ENCODE measurements at places on chromosomes 7 and 10.

DNA sequence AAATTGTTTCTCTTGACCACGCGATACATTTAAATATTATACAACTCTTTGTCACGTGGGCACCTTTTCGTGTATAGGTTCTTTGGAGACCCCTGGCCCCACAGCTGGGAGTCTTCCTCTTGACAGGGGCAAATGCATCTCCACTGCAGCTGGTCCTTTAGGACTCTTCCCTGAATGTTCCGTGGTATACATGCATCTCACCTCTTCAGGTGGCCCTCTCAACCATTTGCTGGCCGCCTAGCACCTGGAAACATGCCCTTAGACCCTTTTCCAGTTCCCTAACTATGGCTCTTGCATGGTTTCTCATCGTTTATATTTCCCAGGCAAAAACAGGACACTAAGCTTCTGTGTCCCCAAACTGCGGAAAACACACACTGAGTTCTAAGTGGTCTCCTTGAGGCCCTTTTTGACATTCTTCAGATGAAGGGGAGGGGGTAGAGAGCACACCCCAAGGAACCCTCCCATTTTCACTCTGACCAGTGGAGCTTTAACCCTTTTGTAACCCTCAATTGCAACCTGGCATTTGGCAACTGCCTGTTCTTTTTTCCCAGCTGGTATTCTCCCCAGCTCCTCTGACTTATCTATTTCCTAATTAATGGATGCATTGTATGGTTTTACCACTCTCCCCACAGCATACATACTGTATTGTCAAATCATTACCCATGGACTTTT is 20.6 kb downstream of the HNRNPA2B1 start:
- no peak for DNase-seq

- DNase-seq: no peak
These were observed 34.5 kb upstream of the AQP1 start for GRCh38 chr7:30877015-30877769.

- DNase-seq: no peak
These were observed 88.9 kb upstream of the LRRC4 start for GRCh38 chr7:128120116-128120515.

DNA sequence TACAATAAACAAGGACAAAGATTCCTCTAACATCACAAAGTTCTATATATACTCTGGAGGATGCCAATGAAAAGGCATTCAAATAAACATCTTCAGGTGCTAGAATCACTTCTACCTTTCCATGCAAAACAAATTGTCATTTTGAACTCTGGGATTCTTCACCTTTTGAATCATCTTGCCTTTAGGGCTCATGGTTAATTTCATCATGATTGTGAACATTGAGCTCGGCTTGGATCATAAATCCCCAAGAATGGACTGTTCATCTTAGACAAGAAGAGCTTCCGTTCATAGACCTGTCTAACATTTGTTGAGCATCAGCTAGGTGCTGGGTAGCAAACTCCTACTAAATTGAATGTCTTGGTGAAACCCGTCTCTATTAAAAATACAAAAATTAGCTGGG is 212.2 kb downstream of the TNS3 start:
- DNase-seq: no peak

- DNase-seq: no peak
These were observed 151.8 kb upstream of the STK17A start for GRCh38 chr7:43431020-43431595.

GRCh38 chr7:1696671-1697498 is 26.8 kb downstream of the ELFN1 start:
- DNase-seq: no peak

DNA sequence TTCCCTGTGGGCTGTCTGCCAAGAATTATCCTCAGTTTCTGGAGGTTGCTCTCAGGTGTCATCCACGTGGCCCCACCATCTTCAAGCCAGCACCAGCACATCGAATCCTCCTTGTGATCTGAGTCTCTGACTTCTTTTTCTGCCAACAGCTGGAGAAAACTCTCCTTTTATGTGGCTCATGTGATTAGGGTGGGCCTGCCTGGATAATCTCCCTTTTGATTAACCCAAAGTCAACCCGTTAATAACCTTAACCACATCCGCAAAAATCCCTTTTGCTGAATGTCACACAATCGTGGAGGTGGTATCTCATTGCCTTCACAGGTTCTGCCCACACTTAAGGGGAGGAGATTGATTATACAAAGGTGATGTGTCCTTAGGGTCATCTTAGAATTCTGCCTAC is 73.8 kb downstream of the LRGUK start:
- no peak for DNase-seq

GRCh38 chr10:35335133-35336083 is 901 bp upstream of the CCNY start:
- no peak for DNase-seq

- no peak for DNase-seq
These were observed 26.7 kb upstream of the MRLN start for GRCh38 chr10:59779756-59780533.

GRCh38 chr7:141280100-141280499 is 206.2 kb downstream of the TMEM178B start:
- no peak for DNase-seq

GRCh38 chr7:38232502-38233366 is 40.7 kb downstream of the TARP start:
- DNase-seq: peak; percentile 94

- DNase-seq: no peak
These were observed 3.8 kb downstream of the PRAP1 start for GRCh38 chr10:133350950-133351329.

- DNase-seq: no peak
These were observed 15.9 kb downstream of the VPS41 start for GRCh38 chr7:38893061-38893460.

DNA sequence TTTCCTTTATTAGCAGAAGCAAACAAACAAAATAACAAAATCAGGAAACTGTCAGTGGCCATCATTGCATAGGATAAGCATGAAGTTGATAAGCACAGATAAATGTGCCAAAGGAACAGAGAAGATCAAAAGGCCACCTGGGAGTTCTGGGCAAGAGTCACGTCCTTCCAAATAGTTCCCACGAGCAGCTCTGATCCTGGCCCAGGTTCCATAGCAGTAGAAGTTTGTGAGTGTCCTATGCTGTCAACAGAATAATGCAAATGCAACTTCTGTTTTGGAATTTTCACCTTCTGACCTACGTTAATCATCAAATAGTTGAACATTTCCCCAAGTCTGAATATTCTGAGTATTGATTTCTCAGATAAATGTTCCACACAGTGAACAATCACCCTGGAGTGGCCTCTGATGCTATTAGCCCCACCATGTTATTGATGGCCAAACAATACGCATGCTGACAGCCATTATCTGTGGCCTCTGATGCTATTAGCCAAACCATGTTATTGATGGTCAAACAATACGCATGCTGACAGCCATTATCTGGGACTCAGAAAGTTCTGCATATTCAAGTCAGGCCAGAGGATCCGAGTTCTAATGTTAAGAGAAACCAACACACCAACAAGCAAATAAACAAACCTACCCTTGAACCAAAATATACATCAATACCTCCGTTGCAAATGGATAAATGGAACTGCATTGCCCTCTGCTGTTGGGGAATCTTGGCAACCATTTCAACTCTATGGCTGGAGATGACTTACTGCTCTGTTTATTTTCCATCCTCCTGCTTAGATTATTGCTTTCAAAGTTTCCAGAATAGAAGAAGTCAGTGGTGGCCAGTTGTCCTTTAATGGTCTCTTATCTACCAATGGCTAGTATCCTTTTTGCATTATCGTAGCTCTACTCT is 63.3 kb downstream of the MRC1 start:
- no peak for DNase-seq

- no peak for DNase-seq
These were observed 35.3 kb downstream of the CHST3 start for GRCh38 chr10:71999360-72000072.

DNA sequence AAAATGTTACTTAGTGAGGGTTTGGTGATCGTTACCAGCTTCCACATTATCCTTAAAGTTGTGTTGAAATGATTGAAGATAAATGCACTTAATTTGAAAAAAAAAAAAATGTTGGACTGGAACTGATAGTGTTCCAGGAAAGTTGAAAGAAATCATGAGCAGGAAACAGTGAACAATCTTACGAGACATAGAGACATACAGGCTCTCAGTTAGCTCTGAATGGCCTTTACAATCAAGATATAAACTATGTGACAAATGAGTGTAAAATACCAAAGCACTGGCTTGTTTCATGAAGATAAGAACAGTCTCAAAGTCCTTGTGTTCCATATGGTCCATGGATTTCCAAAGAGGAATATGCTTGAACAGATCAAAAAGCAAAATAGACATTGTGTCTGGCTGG is 430.1 kb upstream of the ETV1 start:
- no peak for DNase-seq

- no peak for DNase-seq
These were observed 104.4 kb upstream of the ZNF92 start for GRCh38 chr7:65269150-65269856.
